ENCODE measurements at places on chromosomes 12 and 14.

GRCh38 chr12:70365648-70366518, at the start of gene KCNMB4:
TSS of gene KCNMB4 (plus strand) at chr12:70366290. CDS start at chr12:70366735, 445 bp downstream.
- DNase-seq = peak; percentile 73

DNA sequence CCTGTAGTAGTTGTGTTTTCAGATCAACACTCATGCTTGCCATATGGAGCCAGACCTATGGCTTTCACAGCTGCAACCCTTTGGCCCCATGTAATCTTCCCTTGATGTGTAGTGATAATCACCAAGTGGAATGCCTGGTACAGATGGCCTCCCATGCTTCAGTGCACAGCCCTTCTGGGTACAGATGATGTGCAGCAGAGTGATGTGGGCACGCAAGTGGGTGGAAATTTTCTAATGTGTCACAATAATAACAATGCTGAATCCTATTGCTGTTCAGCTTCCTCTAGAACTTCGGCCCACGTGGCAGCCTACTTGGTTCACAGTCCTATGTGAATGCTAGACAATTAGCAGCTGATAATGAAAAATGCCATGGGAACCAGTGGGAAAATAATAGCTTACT, 188.1 kb downstream of the SNAPC1 start:
- no peak for DNase-seq

DNA sequence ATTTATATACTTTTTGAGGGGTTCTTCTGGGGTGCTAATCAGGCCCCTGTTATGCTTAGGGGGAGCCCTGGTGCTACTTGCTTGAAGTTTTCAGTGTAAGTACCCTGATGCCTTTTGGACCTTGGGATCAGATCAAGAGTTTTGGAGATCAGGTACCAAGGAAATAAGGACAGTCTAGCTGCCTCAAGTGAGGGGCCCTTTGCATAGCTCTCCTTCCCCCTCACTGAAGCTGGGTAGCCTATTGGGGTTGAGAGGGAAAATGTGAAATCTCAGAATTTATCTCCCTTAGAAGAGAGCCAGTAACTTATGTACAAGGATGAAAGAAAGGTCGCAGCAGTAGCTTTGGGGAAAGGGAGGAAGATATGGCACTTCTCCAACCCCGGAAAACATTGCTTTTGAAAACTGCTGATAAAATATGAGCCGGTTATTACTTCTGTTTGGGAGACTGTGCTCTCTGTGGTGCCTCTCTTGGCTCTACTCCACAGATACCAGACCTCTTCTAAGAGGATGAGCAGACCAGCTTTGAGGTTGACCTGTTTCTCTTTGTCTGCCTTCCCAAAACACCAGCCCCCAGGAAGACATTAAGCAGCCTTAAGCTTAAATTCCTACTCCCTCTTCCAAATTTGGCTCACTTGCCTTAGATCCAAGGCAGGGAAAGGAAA, 8.8 kb upstream of the AMHR2 start:
- no peak for DNase-seq

- no peak for DNase-seq
These were observed 3.0 kb downstream of the SMIM10L1 start for GRCh38 chr12:11174022-11174421.

DNA sequence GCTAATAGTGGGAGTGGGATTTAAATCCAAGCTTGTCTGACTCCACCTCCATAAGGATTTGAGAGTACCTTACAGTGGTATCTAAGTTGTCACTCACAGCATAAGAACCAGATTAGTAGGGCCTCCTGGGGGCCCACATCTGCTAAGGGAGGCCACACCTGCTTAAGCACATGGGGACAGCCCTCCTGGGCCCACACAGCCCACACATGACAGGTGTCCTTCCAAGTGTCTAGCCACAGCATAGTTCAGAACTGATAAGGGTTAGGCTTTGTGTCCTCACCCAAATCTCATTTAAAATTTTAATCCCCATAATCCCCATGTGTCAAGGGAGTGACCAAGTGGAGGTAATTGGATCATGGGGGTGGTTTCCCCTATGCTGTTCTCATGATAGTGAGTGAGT, 186.0 kb upstream of the HMGA2 start:
- DNase-seq = no peak

DNA sequence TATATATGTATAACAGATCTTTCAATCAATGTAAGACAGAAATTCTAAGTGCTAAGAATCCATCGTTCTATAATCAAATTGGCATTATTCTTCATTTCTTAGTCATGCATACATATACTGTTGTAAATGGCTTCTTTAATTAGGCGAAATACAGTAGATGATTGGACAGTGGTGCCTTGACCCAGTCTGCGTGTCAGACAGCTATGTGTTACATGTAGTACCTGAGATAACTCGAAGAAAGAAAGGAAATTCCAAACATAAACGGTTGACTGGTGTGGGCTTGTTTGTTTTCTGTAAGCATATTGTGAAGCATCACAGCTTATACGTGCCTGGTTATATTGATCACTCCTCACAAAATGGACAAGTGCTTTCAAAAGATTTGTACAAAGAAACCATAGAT, 210.5 kb downstream of the ETNK1 start:
- DNase-seq = no peak

- no peak for DNase-seq
These were observed 106.3 kb upstream of the SOX5 start for GRCh38 chr12:24055747-24056146.

DNA sequence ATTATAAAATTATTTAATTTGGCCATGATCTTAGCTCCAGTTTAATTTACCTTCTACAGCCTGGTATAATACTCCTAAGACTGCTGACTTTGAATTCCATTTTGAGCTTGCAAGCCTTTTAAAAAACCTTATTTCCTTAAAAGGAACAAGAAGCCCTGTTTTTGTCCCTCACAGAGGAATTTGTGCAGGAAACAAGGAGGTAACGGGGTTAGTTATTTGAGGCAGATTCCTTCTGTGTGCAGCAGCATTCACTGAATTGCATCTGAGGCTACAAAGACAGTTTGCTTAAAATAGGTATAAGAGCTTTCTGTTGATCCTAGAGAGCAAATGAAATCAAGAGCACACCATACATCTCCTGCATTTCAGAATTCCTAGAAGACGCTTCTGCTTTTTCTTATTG, 403.3 kb upstream of the PRICKLE1 start:
- no peak for DNase-seq

DNA sequence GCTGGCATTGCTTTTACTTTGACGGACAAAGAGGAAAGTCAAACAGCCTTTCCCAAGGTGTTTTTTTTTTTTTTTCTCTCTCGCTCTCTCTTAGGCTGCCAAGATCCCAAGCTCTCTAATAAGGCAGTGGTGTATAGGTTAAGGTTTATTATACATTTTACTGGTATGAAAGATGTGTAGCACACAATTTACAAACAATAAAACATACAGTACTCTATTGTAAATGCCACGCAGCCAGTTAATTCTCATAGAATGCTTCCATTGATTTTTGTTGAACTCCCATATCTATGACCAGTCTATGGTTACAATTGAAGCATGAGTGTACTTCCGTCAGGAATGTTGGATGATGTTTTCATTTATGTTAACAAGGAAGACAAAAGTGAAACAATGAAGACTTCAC, 106.4 kb upstream of the GSC start:
- DNase-seq = no peak

- DNase-seq = no peak
These were observed 6.8 kb downstream of the SLC25A47 start for GRCh38 chr14:100330007-100330344.

DNA sequence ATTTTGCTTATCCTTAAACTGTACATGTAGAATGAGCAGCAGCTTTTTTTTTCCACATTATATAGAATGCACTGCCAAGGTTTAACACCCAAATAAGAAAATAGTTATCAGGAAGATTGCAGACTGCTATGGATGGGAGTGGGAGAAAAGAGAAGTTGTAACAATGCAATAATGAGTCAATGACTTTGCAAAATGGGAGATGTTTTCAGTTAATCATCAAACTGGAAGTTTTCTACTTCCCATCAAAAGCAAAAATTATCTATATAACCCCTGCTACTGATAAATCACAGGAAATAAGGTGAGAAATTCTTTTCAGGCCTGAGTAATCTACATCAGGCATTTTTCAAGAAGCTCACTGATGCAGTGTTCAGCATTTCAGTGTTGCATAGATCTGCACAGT, 309.1 kb downstream of the GXYLT1 start:
- DNase-seq = no peak

- DNase-seq = no peak
These were observed 5.9 kb upstream of the KRT1 start for GRCh38 chr12:52686063-52686462.

DNA sequence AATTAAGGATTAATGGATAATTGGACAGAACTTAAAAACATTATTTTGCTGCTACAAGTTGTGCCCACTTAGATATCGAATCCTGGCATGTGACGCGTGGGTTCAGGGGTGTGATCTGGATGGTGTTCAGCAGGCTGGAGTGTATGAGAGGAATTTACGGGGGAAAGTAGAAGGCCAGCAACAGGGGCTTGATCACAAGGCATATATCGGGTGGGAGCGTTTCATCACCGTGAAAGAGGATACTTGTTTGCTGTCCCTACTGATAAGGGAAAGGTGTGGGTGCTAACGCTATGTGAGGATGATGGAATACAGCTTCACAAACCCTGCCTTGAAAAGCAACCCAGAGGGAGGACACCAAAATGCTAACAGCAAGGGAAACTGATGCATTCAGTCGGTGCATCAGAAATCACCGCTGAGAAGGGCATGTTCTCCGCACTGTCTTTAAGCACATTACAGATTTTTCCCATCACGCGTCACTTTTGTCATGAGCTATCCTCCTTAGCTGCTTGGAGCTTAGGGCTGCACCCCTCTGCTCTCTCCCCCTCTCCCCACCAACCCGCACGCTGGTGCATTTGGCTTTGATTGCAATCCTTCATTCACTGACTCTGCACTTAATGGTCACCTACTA, 13.4 kb downstream of the HHIPL1 start:
- no peak for DNase-seq

- peak; percentile 72 for DNase-seq
These were observed 129.2 kb downstream of the GCH1 start for GRCh38 chr14:54773171-54774006.

DNA sequence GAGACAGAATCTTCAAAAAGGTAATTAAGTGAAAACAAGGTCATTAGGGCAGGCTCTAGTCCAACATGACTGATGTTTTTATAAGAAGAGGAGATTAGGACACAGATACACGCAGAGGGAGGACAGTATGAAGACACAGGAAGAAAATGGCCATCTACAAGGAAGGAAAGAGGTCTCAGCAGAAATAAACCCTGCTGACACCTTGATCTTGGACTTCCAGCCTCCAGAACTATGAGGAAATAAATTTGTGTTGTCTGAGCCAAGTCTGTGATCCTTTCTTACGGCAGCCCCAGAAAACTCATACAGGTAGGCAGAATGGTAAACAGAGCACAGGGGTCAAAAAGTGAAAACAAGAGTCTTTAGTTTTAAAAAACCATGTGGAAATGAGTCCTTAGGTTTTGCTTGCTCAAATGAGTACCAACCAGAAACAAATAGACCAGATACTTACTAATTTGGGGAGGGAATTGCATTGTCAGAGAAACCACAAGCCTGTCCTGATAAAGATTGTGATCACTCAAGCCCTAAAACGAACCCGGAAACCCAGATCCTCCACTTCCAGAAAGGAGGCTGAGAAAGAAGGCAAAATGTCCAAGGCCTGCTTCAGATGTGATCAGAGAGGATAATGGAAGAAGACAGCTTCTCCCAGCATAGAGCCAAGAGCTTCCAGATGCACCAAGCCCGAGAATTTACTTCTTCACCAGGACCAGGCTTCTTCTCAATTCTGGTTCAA, 93.9 kb downstream of the DUSP6 start:
- DNase-seq = no peak

Measured in CD4-positive, alpha-beta T cell treated with Interleukin-12 subunit alpha and Interleukin-12 subunit beta, for 1 hour (primary cell).